Mammary epithelial cell (primary cell): ENCODE measurements at places on chromosomes 4 and X. TPM values are rescaled to one million over a fixed set of nuclear protein-coding genes. Genes with fewer than 3 reads are reported as not detected.
A peak's percentile ranks its signal among the peaks of the same experiment; 100 is the strongest.

- peak; percentile 9 for DNase-seq
These were observed 702 bp downstream of the MMGT1 start for GRCh38 chrX:135973025-135973547.

DNA sequence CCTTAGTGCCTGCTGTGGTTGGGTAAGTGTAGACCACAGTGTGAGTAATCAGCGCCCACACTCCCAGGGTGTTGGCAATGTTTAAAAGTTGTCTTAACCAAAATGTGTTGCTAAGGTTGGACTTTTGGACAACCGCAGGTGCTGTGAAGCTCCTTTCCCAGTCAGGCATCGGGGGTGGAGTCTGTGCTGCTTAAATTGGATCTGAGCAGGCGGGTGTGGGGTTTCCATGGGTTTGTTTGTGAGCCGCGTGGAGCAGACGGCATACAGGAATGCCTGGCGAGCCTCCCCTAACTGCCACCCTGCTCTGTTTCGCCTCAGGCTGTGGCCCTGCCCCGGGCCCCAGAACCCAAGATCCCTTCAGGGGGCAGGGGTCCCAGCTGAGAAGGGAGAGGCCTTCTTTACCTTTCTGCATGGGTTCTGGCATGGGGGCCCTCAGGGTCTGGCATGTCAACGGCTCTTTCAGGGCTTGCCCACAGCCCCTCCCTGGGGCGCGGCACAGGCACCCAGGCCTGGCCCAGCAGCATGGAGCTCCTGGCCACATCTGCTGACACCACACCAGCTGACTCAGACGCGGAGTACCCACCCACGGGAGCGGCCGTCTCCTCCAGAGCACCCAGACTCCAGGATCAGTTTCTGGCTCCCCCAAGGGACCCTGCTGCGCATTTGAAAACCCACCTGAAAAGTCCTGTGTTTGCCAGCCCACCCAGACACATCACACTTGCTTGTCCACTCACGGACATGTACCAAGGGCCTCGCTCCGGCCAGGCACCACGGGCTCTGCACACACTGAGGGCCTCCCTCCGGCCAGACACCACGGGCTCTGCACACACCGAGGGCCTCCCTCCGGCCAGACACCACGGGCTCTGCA is 5.1 kb upstream of the SPON2 start:
- peak; percentile 85 for DNase-seq

DNA sequence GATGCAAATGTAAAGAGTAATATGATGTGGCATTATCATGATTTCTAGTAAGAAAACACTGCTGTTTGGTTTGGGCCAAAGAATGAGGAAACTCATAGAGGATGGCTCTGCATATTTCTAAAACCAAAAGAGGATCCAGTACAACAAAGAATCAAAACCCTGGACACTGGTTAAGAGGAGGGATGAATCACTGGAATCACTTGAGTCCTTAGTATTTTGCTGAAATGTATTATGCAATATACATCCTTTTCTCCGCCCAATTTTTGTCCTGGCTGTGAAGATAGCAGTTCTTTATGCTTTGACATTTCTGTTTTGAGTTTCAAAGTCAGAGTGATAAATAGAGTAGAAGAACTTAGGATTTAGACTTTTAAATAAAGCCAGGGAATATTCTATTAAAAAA is 345.9 kb downstream of the PACRGL start:
- DNase-seq: peak; percentile 6

DNA sequence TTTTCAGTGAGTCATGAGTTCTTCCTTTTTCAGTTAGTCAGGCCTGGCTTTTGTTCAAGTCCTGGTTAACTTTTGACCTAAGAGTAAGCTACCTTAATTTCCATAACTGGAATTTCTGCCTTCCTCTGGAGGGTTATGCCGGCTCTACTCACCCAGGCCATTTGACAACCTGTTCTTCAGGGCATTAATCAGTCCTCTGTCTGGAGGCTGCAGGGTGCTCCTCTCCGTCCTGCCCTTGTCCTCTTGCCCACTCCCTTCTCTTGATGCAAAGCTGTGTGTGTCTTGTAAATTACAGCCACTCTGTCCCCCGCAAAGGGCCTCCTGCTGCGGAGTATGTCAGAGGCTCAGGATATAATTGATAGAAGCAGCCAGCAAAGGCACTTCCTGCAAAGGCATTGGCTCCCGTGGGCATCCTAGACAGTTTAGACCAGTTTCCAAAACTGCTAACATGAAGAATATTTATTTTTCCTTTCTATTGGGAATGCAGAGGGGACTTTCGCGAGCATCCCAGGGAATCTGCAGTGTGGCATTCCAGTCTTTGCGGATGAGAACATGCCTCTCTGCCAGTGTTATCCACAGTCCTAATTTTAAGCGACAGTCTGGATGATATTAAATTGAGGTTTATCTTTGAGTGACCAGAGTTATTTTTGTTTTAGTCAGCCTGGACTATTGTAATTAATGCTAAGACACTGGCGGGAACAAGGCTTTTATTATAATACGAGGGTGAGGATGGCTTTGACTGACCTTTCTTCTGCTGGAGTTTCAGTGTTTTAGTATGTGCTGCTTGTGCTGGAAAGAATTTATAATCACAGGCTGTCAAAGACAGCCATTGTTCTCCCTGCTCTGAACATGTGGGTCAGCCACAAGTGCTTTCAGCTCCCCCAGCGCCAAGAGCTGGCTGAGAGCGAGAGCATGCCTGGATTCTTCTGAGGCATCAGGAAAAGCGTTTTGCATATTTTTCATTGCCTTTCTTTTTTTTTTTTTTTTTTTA is 74.2 kb downstream of the LIMCH1 start:
- DNase-seq: peak; percentile 59

ETDB gene
- not detected for polyA plus RNA-seq

NUP62CL gene
- 11.3 TPM for polyA plus RNA-seq

GRCh38 chr4:1058198-1058996 is 47.0 kb downstream of the FGFRL1 start:
- DNase-seq: no peak

GRCh38 chr4:7017446-7018048 is 25.6 kb upstream of the TADA2B start:
- no peak for DNase-seq

LINC00632 gene
- 0.02 TPM for polyA plus RNA-seq

PNMA5 gene
- polyA plus RNA-seq: not detected

DNA sequence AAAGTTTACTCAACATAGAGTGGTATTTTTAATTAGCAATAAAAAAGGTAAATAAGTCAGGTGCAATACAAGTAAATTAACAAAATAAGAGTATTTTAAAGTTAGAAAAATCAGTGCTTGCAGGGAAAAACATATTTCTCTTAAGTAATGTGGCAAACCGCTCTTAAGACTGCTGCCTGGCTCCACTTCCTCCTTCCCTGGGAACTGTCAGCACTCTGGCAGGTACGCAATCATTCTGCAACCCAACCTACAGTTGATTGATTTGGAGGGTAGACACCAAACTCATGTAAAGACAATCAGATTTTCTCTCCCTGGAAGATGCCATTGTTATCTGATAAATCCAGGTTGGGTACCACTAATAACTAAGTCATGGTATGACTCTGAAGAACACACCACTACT is 63.9 kb downstream of the PPP3CA start:
- no peak for DNase-seq

- DNase-seq: peak; percentile 20
These were observed 60.4 kb downstream of the CCNI start for GRCh38 chr4:77015390-77015789.

GRCh38 chr4:1683736-1684505 is at the start of gene FAM53A:
Gene FAM53A (minus strand): TSS chr4:1684313. CDS start chr4:1668741, 15,572 bp downstream.
- DNase-seq: peak; percentile 79

GRCh38 chrX:3159995-3160720 is 118.9 kb downstream of the ARSF start:
- DNase-seq: no peak

GRCh38 chr4:93263166-93263565 is 565.4 kb upstream of the ATOH1 start:
- DNase-seq: no peak

DNA sequence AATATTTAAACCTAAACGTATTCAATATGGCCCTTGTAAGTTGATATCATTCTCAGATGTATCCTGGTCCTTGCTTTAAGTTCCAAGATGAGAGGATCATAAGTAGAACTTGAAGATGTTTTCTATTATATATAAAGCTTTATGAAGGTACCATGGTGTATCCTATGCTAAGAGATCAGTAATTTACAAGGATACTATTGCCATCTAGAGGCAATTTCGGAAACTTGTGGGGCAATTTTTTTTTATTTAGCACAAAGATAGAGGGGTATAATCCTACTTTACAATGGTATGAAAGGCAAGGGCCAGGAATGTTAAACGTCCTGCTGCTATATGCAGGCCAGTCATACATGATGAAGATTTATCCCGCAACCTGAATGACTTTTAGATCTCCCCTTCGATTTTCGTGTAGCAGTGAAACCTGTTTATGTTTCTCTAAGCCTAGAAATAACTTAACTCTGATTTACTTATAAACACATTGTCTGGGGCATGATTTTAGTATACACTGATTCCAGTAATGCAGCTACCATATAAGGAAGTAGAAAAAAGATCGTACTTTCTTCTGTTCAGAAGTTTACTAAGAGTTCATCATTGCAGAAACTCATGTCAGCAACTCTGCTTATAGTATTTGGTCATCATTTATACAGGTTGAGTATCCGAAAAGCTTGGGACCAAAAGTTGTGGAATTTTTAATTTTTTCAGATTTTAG is 2.6 kb downstream of the SLC25A31 start:
- peak; percentile 27 for DNase-seq

- DNase-seq: no peak
These were observed 347.1 kb upstream of the FAT1 start for GRCh38 chr4:187070740-187071139.

USP17L25 gene
- not detected for polyA plus RNA-seq

DNA sequence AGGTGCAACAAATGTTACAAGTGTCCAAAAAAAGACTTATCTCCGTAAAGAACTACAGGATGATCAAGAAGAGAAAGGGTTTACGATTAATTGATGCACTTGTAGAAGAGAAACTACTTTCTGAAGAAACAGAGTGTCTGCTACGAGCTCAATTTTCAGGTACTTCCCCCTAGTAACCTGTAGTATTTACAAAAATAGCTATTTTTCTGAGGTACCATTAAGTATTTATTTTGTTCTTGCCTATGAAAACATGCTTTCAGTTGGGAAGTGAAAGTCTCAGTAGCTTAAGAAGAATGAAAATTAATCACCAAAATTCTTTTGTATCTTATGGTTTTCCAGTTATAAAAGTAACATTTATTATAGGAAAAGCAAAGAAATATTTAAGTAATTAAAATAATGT is 5.9 kb downstream of the THAP9 start:
- DNase-seq: no peak

- no peak for DNase-seq
These were observed 4.8 kb upstream of the MPP1 start for GRCh38 chrX:154809939-154810665.

HTN1 gene
- not detected for polyA plus RNA-seq

PAK3 gene
- 1.5 TPM for polyA plus RNA-seq

DNA sequence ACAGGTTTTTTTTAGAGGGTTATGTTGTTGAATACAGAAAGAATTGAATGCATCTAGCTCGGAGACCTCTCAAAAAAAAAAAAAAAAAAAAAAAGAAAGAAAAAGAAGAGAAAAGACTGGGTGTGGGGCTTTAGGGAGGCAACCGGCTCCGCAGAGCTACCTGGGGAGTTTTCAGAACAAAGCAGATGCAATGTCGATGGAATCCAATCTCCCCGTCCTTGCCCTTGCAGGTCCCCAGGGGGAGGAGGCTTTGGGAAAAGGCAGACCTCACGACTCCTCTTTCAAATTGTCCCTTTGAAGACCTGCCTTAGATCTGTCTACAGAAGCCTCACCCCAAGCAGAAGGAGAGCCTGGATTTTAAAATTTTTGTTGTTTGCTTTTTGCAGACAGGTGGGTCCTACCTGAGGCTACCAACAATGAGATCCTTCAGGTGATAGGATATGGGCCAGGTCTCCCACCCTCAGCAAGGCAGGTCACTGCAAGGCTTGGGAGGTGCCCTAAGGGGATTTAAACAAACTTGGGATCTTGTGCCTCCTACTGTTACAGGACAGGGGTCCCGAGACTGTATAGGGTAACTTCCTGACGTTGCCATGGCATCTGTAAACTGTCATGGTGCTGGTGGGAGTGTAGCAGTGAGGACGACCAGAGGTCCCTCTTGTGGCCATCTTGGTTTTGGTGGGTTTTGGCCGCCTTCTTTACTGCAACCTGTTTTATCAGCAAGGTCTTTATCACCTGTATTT is 75.2 kb upstream of the PRKX start:
- DNase-seq: no peak

DNA sequence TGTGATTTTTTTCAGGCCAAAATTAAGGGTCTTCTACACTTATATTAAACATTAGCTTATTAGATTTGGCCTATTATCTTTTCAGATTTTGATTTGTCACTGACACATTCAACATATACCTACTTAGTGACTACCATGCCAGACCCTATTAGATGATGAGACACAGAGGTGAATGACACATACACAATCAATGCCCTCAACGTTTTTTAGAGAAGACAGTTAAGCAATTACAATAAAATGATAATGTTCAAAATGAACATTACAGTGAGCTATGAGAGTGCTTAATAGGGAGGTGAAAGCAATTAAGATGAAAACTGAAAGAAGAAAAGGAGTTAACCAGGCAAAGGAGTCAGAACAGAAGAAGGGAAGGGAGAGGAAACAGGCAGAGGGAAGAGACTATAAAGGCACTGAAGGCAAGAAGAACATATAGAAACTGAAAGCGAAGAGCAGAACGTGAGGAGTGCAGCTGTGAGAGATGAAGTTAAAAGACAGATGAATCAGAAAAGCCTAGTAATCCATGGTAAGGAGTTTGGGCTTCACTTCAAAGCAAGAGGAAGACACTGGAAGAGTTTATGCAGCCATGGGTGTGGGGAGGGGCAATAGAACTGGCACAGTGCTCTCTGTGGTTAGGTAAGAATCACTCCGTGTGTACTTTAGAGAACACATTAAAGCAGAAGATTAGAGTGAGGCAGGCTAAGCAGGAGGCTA is 119.0 kb downstream of the REELD1 start:
- peak; percentile 62 for DNase-seq

- no peak for DNase-seq
These were observed 302.2 kb downstream of the ARAP2 start for GRCh38 chr4:35942092-35942491.

GRCh38 chr4:24024157-24024556 is 134.3 kb upstream of the PPARGC1A start:
- no peak for DNase-seq

XPNPEP2 gene
- polyA plus RNA-seq: not detected

GRCh38 chrX:2715066-2715600 is 24.0 kb downstream of the CD99 start:
- no peak for DNase-seq

GRCh38 chr4:79207281-79207680 is 118.6 kb downstream of the NAA11 start:
- DNase-seq: no peak

SLITRK4 gene
- not detected for polyA plus RNA-seq

DNA sequence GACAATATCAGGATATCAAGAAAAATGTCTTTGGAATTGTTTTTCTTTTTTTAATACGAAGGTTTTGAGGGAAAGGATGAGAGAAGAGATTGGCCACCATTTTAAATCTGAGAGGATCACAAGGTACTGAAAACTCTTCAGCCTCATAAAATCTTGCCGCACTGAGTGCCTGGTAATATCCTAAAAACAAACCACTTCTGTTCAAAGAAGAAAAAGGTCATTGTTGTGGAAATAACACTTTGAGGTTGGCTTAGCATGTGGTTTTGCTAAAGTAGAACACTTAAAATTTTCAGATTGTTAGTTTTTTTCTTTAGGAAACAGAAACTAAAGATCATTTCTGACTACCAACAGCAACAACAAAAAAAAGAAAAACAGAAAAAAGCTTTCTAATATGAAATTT is 1.0 kb upstream of the CLDN22 start:
- DNase-seq: no peak
